Fibroblast of skin of scalp (primary cell): ENCODE measurements at places on chromosomes 6 and 20.
A peak's percentile ranks its signal among the peaks of the same experiment; 100 is the strongest.

GRCh38 chr6:22141241-22141745 lies 155.5 kb downstream of the PRL start:
- DNase-seq, result no peak

- no peak for DNase-seq
Observed at GRCh38 chr6:34516391-34517324, 39.5 kb downstream of the SPDEF start.

DNA sequence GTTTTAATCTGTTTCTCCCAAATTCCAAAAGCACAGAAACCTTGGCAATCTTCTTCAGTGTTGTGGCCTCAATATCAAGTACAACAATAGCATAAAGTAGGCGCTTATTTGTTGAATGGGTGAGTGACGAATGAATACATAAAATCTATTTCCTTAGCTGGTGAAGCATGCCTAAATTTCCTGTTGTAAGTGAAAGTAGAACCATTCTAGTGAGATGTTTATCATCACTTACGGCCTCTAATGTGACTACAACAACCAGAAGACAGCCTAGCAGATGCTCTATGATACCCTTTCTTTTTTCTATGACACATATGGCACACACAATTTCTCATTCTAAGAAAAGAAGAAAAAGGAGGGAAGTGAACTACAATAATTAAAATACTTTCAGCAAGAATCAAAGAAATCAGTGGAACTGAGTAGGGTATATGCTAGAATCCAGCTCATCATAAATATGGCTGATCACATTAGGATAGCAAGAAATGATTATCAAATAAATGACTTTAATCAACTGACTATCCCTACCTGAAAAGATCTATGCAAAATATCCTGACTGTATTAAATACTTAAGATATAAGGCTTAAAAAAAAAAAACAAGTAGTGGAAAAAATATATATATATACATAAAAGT lies 67.4 kb downstream of the BTBD9 start:
- no peak for DNase-seq

DNA sequence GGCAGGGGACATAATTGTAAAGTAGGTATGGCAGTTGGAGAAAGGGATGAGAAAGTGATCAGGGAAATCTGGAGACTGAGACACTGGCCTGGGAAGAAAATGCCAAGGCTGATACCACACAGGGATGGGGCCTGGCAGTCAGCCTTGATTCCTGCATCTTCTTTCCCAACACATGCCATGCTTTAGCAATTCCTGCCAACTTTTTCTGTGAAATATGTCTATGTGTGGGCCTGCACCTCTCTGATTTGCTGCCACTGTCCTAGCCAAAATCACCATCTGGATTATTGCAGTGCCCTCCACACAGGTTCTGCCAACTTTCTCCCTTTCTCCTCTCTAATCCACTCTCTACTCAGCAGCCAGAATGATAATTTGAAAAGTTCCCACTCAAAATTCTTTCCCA lies 759.8 kb upstream of the CITED2 start:
- no peak for DNase-seq

- DNase-seq, result peak; percentile 76
Observed at GRCh38 chr6:8082954-8083858, 19.0 kb upstream of the BLOC1S5 start.

GRCh38 chr6:28737750-28738395 lies 185.9 kb downstream of the TRIM27 start:
- no peak for DNase-seq

GRCh38 chr6:24831771-24832716 lies 33.3 kb upstream of the ARMH2 start:
- peak; percentile 75 for DNase-seq

- DNase-seq, result no peak
Observed at GRCh38 chr6:34745277-34746103, 11.8 kb upstream of the SNRPC start.

GRCh38 chr6:161082215-161082614 lies 90.6 kb downstream of the MAP3K4 start:
- no peak for DNase-seq

GRCh38 chr6:96089173-96089572 lies 73.4 kb downstream of the FUT9 start:
- DNase-seq, result no peak

GRCh38 chr20:62702895-62703852 lies 5.5 kb upstream of the NTSR1 start:
- DNase-seq, result peak; percentile 81

GRCh38 chr6:55395871-55396270 lies 68.6 kb downstream of the GFRAL start:
- DNase-seq, result no peak

GRCh38 chr6:26392932-26393636 lies 9.0 kb upstream of the BTN3A1 start:
- no peak for DNase-seq

DNA sequence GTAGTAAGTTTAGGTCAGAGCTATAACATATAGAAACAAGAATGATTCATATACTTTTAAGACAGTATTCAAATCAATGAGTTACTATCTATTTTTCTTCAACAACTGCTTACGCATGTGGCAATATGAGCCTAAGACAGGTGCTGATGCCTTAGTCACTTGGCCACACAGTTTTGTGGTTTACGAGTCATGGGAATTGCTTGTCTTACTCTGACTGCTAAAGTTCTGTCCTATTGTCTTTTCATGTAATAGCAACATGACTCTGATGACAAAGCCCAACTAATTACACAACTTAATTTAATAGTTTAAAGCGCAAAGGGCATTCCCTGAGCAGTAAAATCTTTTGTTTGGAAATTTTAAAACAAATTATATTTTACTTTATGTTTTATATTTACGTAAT lies 159.3 kb upstream of the CENPW start:
- peak; percentile 55 for DNase-seq
